Stimulated activated CD8-positive, alpha-beta memory T cell treated with anti-CD3 and anti-CD28 coated beads, Interleukin-4, amount 100 ng/mL, for 4 hours (primary cell): ENCODE measurements at places on chromosomes 3 and 15.

- DNase-seq = no peak
Observed at GRCh38 chr3:128232376-128233178, 79.3 kb downstream of the EEFSEC start.

- DNase-seq = no peak
Observed at GRCh38 chr15:74913041-74913440, 6.4 kb upstream of the FAM219B start.

DNA sequence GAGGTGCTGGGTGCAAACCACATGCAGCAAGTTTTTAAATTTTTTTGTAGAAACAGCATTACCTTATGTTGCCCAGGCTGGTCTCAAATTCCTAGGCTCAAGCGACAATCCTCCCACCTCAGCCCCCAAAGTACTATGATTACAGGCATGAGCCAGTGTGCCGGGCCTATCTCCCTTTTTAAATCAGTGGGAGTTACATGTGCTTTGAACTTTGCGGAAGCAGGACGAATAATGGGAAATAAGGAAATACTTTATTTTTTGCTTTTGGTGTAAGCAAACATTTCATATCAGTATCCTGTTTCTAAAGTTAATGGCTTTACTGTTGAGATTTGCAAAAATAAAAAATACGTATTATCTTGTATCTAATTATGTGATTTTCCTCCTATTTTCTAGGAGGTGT lies 9.1 kb downstream of the NR1D2 start:
- DNase-seq = no peak

DNA sequence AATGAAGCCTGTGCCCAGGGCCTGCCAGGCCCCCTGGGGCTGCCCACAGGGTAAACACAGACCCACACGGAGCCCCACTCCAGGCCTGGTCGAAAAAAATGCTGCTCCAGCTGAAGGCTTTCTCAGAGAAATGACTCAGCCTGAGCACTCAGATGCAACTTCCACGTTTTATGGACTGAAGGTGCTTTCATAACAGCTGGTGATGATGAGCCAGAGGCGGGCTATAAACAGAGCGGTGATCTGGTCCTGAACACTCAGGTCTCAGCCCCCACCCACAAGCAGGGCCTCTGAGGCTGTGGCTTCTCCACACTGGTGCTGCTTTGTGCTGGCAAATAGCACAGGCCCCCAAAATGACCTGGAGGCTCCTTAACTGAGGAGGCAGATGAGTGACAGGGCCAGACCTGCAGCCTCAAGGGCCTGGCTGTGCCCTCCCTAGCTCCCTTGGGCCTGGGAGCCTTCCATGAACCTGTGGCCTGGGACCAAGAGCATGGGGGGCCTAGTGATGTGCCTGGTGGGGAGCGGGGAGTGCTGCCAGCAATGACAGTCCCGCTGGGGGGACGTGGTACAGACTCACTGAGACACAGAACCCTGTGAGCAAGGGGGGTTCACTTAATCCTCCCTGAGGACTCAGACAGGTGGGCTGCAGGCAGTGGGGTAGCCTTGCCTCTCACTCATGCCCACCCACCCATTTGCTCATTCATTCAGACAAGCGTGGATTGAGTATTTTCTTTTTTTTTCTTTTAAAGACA lies 23.0 kb upstream of the FURIN start:
- DNase-seq = no peak

GRCh38 chr3:56019490-56020146 lies 448.6 kb downstream of the ERC2 start:
- DNase-seq = no peak

- DNase-seq = no peak
Observed at GRCh38 chr3:117184574-117184973, 475.0 kb downstream of the TUSC7 start.

GRCh38 chr15:68187559-68187958 lies 17.6 kb downstream of the CALML4 start:
- no peak for DNase-seq

DNA sequence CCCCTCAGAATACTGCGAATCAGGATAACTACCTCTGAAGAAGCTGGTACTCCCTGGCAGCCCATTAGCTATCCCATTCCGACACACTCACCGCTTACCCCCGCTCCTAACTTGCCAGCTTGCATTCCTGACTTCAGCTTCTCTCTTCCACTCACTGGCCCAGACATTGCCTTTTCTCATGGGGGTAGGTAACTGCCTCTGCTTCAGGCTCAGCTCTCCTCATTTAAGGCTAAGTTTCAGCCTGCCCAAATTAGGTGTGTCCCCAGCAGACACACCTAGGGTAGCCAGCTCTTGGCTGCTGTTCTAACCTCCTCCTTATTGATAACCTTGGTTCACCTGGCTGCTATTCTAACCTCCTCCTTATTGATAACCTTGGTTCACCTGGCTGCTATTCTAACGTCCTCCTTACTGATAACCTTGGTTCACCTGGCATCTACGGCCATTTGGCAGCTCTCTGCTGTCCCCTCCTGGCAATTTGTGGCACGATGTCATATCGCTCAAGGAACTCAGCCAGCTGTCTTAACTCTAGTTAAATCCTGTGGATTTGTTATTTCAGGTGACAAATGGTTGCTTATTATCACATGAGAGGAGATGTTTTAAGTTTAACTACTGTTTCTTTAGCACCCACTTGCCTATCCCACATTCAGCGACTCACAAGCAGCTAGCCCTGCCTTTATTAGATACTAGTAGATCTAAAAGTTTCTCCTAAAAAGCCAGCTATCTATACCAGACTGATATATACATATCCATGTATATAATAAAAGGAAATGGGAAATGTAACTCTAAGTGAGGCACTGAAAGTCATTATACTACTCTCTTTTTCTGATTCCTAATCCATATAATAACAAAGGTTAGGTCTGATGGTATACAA lies 106.5 kb upstream of the ACP3 start:
- DNase-seq = no peak

DNA sequence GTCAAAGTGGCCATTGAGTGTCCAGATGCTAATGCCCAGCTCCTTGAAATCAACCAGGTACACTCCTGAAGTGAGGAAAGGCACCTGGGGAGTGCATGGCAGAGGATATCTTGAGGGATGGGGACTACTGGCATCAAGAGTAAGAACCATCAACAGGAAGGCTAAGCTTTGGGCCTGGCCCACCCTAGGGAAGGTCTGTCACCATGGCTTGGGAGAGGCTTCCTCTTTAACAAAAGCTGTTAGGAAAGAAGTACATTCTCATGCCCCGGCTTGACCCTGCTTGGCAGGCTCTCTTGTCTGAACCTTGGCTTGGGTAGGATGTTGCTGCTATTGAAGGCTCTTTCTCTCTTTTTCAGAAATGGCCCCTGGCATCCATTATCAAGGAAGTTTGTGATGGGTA lies 43.7 kb upstream of the TUBGCP5 start:
- no peak for DNase-seq

DNA sequence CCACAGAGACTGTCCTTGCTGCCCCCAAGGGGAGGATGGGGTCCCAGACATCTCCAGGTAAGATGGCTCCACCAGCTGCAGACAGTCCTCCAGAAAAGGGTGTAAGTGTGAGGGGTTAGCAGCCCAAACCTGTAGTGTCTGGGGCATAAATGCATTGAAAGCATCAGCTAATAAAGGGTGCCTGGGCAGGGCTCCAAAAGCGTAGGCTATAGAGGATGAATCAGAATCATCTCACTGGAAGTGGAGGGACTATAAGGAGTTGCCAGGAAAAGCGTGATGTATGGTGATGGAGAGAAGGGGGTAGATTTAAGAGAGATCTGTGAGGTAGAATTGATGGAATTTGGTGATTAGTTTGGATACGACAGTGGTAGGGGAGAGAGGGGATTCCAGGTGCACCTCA lies 79.9 kb upstream of the ONECUT1 start:
- DNase-seq = no peak

GRCh38 chr3:188620752-188621151 lies 466.8 kb downstream of the LPP start:
- DNase-seq = no peak

DNA sequence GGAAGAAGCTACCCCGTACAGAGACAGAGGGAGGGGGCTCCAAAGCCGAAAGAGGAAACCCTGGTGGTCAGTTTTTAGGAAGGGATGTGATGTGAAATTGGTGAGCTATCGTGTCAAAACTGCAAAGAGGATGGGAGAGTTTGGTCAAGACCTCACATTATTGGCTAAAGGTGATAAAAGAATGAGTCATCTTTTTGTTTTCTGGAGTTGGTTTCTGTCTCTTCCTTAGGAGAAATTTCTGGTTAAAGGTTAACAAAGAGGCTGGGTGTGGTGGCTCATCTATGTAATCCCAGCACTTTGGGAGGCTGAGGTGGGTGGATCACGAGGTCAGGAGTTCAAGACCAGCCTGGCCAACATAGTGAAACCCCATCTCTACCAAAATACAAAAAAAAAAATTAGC lies 217.8 kb upstream of the CBLB start:
- DNase-seq = no peak

GRCh38 chr3:141409940-141410241 lies 41.6 kb downstream of the ZBTB38 start:
- no peak for DNase-seq

- no peak for DNase-seq
Observed at GRCh38 chr3:155704771-155705559, 39.9 kb downstream of the PLCH1 start.

- no peak for DNase-seq
Observed at GRCh38 chr3:134086616-134087015, 56.9 kb upstream of the SLCO2A1 start.

- no peak for DNase-seq
Observed at GRCh38 chr3:46372492-46373359, 2.0 kb downstream of the CCR5 start.

DNA sequence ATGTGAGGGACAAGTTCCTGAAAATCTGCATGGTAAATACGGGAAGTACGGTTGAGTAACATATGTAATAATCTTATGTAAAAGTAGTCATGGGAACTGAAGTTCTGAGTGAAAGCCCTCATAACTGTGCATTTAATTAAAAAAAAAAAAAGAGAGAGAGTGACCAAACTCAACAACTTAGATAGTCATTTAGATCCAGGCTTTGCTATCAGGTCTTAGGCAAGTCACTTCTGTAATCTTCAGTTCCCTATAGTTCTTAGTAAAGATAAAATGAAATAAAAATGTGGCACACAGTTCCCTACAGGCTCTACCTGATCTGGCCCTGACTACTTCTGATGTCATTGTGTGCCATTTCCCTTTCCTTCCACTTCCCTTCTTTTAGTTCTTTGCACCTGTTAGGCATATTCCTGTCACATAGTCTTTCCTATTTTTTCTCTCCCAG lies 15.0 kb downstream of the RNF111 start:
- no peak for DNase-seq

DNA sequence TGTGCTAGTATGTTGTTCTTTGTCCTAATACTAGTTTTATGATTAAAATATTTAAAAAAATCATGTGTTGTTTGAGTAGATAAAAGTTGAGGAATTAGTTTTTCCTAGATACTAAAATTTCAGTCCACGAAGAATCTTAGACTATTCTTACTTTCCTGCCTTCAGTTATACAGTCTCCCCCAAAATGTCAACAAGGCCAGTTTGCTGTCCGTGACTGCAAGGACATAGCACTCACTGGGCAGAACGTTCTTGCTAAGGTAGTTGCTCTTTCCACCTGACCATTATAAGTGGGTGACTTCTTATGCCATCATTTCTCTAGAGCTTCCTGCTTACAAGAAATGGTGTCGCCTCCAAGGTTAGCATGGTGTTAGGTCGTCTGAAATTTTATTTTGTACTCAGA lies 32.8 kb downstream of the KAT2B start:
- no peak for DNase-seq

- no peak for DNase-seq
Observed at GRCh38 chr3:52794612-52795099, at the start of gene ITIH3. TSS of gene ITIH3 (plus strand) at chr3:52794796. CDS start at chr3:52794804, 8 bp downstream.

- DNase-seq = no peak
Observed at GRCh38 chr3:12878141-12878574, 36.8 kb upstream of the RPL32 start.

GRCh38 chr3:105495021-105495420 lies 128.3 kb downstream of the ALCAM start:
- DNase-seq = no peak

GRCh38 chr3:66980791-66981190 lies 17.3 kb upstream of the KBTBD8 start:
- DNase-seq = no peak

DNA sequence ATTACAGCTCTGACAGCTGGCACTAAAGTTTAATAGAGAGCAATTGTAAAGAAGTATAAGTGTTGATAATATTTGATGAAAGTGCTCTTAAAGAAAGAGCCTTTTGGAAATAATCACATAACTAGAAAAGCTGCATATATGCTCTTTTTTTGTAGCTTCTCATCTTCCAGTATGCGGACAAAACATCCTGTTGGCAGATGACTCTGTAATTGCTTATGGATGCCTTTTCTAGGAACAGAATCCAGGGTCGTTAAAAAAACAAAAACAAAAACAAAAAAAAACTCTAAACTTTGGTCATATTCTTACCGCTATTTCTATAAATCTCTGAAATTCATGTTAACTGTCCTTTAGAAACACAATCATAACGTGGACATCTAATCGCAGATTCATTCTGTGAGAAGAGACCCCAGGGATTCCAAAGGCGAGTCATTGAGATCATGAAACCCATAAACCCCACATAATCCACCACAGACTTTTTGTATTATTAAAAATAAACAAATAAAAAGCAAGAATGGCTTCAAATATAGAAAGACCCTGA lies 109.8 kb downstream of the EPHA3 start:
- no peak for DNase-seq

- DNase-seq = no peak
Observed at GRCh38 chr15:64045774-64046420, 388 bp downstream of the DAPK2 start.

GRCh38 chr15:36831125-36831903 lies 251.9 kb downstream of the CDIN1 start:
- DNase-seq = no peak

- DNase-seq = no peak
Observed at GRCh38 chr3:158761350-158761749, 29.1 kb upstream of the RARRES1 start.

GRCh38 chr3:30918761-30919160 lies 24.3 kb upstream of the GADL1 start:
- DNase-seq = no peak

GRCh38 chr15:63046917-63047760 lies 4.6 kb downstream of the TPM1 start:
- DNase-seq = no peak

- DNase-seq = no peak
Observed at GRCh38 chr15:31005660-31006059, 14.2 kb upstream of the MTMR10 start.

DNA sequence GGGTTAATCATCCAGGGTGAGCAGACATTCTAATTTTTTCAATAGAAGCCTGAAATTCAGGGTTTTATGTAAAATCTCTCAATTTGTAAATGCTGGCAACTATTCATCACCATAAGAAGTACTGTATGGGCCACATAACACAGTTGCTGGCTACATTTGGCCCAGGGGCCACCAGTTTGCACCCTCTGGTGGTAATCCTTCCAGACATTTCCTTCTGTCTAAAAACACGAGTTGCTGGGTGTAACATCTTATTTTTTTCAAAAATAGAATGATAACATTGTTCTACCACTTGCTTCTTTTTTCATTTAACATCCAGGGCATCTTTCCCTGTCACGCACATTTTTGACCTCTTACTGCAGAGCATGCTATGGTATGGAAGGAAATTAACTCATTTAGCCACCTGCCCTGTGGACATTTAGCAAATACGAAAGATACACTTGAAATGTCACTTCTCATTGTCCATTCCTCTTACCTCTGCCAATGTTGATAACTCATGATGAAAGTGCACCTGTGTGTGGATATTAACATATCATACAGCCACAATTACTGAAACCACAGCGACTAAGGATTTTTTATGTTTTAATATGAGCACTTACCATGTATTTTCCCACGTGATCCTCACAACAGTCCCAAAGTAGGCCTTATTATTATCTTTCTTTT lies 117.5 kb upstream of the ARHGEF3 start:
- DNase-seq = no peak

- DNase-seq = no peak
Observed at GRCh38 chr3:124809039-124809438, 78.1 kb downstream of the ITGB5 start.
